Activated CD4-positive, alpha-beta T cell treated with anti-CD3 and anti-CD28 coated beads, Interleukin-2, amount 10 ng/mL, durations not matched to agents 7 days and 5 days (primary cell): ENCODE measurements at places on chromosomes 6 and 20. TPM values are rescaled to one million over a fixed set of nuclear protein-coding genes. Genes with fewer than 3 reads are reported as not detected.

DNA sequence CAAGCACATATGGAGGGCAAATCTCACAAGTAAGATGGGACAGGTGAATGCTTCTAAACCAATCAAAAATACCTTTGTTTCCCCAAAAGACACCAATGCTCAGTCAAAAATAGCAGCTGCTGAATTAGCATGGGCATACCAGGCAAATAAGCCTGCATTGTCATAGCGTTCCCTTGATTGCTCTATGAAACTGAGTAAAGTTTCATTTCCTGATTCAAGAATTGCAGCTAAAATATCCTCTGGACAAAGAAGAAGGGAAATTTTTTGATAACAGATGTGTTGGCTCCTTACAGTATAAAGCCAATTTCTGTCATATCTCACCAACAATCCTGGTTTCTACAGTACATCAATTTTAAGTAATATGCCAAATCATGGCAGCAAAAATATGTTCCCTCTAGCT, 3.3 kb upstream of the TMEM14A start:
- no peaks in the 10 kb centered on the region for H3K27me3 ChIP-seq
- no peak overlapping the region for H3K27ac ChIP-seq
- H3K4me1 ChIP-seq = peaks cover 38% of the 10 kb centered on the region

DNA sequence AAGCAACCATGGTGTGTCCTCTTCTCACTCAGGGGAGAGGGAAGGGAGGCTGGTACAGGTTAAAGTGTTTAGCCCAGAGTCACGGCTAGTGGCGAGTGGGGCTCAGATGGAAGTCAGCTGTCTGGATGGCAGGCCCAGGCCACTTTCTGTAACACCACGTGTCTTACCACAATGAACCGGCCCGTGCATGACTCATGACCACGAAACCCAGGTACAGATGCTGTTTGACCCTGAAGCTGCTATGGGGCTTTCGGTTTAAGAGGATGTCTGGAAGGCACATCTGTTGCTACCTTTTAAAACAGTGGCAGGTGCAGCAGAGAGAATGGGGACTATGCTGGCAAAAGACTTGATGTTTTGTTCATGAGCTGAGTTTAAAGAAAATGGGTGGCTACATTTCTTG, 36.5 kb upstream of the MPC1 start:
- peaks cover 39% of the 10 kb centered on the region for H3K36me3 ChIP-seq
- DNase-seq = peak; percentile 66
- H3K27ac ChIP-seq = peak overlapping the region; percentile 86

- H3K27me3 ChIP-seq = no peaks in the 10 kb centered on the region
- no peaks in the 10 kb centered on the region for H3K4me1 ChIP-seq
- H3K27ac ChIP-seq = no peak overlapping the region
- H3K4me3 ChIP-seq = no peak overlapping the region
- DNase-seq = no peak
- no peaks in the 10 kb centered on the region for H3K36me3 ChIP-seq
Observed at GRCh38 chr20:24701027-24701426, 231.6 kb downstream of the SYNDIG1 start.

- DNase-seq = no peak
- H3K27ac ChIP-seq = no peak overlapping the region
- no peak overlapping the region for H3K4me3 ChIP-seq
- H3K36me3 ChIP-seq = no peaks in the 10 kb centered on the region
- no peaks in the 10 kb centered on the region for H3K4me1 ChIP-seq
- no peaks in the 10 kb centered on the region for H3K27me3 ChIP-seq
Observed at GRCh38 chr6:103504501-103505154, 1355.1 kb downstream of the HACE1 start.

The WFDC10B gene
- not detected for total RNA-seq

DNA sequence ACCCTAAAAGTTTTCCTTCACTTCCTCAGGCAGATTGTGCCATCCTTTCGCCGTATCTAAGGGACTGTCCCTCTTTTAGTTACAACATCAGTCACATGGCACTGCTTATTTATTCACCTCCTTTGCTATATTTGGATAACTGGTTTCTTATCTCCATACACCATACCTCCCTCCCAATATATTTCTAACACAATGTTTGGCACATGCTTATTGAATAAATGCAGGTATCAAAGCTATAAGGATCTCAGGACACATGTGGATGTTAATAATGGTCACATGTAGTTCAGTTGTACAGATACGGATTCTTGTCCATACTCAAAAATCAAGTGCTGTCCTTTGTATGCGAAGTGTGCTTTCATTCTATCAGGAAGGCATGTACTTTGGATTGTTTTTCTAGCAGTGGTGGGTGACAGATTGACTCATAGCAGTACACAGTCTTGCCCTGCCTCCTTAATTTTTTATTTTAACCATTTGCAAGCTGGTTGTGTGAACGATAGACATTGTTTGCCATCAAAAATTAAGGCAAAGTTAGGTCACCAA, 407.1 kb upstream of the RUNX2 start:
- H3K36me3 ChIP-seq = peaks cover 11% of the 10 kb centered on the region
- H3K27me3 ChIP-seq = no peaks in the 10 kb centered on the region
- no peak for DNase-seq
- peaks cover 46% of the 10 kb centered on the region for H3K4me1 ChIP-seq
- H3K4me3 ChIP-seq = no peak overlapping the region

The PGBD1 gene
- 1.5 TPM for total RNA-seq

The OR2J3 gene
- total RNA-seq = not detected

GRCh38 chr6:120173250-120173649, 823.7 kb upstream of the MAN1A1 start:
- no peak overlapping the region for H3K4me3 ChIP-seq
- no peaks in the 10 kb centered on the region for H3K4me1 ChIP-seq
- no peak overlapping the region for H3K27ac ChIP-seq
- H3K36me3 ChIP-seq = no peaks in the 10 kb centered on the region
- no peak for DNase-seq

GRCh38 chr6:148192310-148192709, 150.3 kb upstream of the SASH1 start:
- no peak overlapping the region for H3K4me3 ChIP-seq
- no peak for DNase-seq
- H3K4me1 ChIP-seq = no peaks in the 10 kb centered on the region
- H3K27me3 ChIP-seq = peaks cover 69% of the 10 kb centered on the region
- no peak overlapping the region for H3K27ac ChIP-seq

GRCh38 chr6:6221787-6222535, 98.5 kb downstream of the F13A1 start:
- no peak overlapping the region for H3K27ac ChIP-seq
- H3K36me3 ChIP-seq = no peaks in the 10 kb centered on the region
- no peak for DNase-seq
- H3K27me3 ChIP-seq = peaks cover 8% of the 10 kb centered on the region

GRCh38 chr6:168457653-168457934, 16.6 kb downstream of the SMOC2 start:
- peaks cover 5% of the 10 kb centered on the region for H3K27me3 ChIP-seq
- DNase-seq = no peak
- H3K27ac ChIP-seq = no peak overlapping the region
- no peaks in the 10 kb centered on the region for H3K4me1 ChIP-seq

- H3K36me3 ChIP-seq = no peaks in the 10 kb centered on the region
- H3K4me3 ChIP-seq = no peak overlapping the region
- no peaks in the 10 kb centered on the region for H3K4me1 ChIP-seq
- no peaks in the 10 kb centered on the region for H3K27me3 ChIP-seq
- no peak overlapping the region for H3K27ac ChIP-seq
- DNase-seq = no peak
Observed at GRCh38 chr20:8287340-8287739, 155.3 kb downstream of the PLCB1 start.

DNA sequence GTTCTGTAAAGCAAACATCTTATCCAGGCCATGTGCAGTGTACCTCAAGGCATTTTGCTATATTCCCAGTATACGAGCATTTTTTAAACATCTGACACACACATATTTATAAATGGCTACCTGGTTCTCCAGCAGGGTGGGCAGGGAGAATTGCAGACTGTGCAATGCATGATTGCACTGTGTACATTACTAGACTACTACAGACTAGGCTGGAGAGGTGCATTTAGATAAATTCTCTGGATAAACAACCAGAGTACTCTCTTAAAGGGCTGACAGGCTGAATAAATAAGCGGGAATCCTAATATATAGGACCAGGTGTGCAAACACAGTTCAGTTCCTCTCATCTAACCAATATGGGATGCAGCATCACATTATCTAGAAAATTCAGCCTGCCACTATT, 428.3 kb upstream of the ARID1B start:
- H3K4me1 ChIP-seq = no peaks in the 10 kb centered on the region
- no peaks in the 10 kb centered on the region for H3K27me3 ChIP-seq
- H3K4me3 ChIP-seq = no peak overlapping the region
- H3K36me3 ChIP-seq = no peaks in the 10 kb centered on the region
- no peak overlapping the region for H3K27ac ChIP-seq

GRCh38 chr6:39908838-39909583, 25.3 kb downstream of the MOCS1 start:
- H3K4me1 ChIP-seq = no peaks in the 10 kb centered on the region
- no peaks in the 10 kb centered on the region for H3K36me3 ChIP-seq

DNA sequence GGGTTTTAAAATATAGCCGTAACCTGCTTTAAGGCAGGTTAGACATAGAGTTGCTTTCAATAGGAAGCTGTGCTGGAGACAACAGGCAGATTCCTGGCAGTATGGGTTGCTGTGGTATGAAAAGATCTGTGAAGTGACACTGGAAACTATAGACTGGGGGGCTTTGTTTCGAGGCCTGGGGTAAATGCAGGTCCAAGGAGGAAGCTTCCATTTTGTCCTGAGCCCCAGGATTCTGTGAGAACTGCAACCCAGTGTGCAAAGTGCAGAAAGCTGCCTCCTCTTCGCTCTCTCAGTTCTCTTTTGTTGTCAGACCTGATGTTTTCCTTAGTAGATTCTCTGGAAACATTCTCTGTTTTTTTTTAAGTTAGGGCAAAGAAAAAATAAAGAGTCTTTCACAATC, 86.9 kb downstream of the LYRM4 start:
- peak overlapping the region; percentile 65 for H3K4me3 ChIP-seq
- H3K27me3 ChIP-seq = no peaks in the 10 kb centered on the region
- DNase-seq = no peak

DNA sequence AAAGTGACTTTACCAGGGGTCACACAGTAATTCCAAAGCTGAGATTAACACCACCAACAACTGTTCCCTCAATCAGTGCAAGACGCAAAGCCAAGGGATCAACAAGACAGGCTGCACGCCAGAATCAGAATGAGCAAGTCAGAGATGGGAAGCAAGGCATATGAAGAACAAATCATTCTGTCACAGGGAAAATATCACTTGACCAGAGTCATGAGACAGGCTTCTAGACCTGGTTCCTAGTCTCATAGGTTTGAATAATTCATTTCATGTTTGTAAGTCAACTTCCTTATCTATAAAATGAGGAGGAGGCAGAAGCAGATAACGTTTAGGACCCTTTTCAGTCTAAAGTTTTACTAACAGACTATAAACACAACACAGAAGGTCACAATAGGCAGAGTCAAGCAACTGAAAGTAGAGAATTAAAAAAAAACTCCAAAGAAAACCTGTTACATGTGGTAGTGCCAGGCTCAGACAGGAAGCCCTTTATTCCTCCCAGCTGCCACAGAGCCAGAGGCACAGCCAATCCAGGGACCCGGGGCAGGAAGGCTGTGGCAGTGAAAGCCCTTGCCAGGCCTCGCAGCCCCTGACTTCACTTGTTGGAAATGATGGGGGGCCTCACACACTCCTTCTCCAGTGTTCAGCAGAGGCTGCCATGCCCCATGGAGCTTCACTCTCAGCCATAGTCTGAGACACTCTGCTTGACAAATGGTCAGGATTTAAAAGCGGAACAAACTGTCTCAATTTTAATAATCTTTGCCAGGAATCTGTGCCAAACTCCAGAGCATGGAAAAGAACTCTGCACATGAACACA, 29.2 kb upstream of the DST start:
- no peaks in the 10 kb centered on the region for H3K4me1 ChIP-seq
- DNase-seq = no peak
- H3K27ac ChIP-seq = no peak overlapping the region
- H3K36me3 ChIP-seq = no peaks in the 10 kb centered on the region

DNA sequence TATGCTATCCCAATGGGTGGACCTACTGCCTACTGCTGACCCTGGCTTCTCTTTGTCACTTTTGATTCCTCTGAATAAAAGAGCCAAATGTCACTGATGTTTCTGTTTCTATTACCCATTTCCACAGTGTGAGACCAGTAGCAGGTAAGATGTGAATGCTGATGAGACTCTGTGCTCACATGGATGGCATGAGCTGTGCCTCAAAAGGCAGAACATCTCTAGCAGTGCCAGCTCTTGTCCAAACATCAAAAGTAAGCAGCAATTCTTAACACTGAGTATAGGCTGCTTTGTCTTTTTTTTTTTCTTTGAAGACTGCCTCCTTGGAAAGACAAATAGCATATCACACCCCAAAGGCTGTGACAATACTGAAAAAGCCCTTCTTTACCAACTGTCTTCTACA, 459.2 kb upstream of the RUNX2 start:
- no peaks in the 10 kb centered on the region for H3K27me3 ChIP-seq
- H3K4me1 ChIP-seq = peaks cover 13% of the 10 kb centered on the region
- no peak for DNase-seq
- peaks cover 37% of the 10 kb centered on the region for H3K36me3 ChIP-seq
- H3K27ac ChIP-seq = no peak overlapping the region

DNA sequence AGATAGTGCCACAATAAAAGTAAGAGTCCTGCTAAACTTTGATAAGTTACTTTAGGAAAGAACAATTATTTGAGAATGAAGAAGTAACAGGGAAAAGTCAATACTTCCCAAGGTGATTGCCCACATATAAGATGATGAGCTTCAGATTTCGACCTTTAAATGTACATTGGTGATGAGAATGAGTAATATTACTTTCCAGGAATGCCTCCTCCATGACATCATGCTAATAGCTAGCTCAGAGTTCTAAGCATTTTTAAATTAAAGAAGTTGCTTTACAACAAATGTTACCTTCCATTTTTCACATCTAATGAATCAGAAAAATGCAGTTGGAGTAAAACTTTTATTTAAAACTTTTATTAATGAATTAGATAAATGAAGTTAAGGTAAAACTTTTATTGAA, 22.5 kb upstream of the OPN5 start:
- H3K36me3 ChIP-seq = no peaks in the 10 kb centered on the region
- DNase-seq = no peak
- H3K4me1 ChIP-seq = no peaks in the 10 kb centered on the region
- H3K4me3 ChIP-seq = no peak overlapping the region

The RARS2 gene
- total RNA-seq = 28.0 TPM
